Fibroblast of skin of back (primary cell): ENCODE measurements at places on chromosomes 5 and 9.
A peak's percentile ranks its signal among the peaks of the same experiment; 100 is the strongest.

DNA sequence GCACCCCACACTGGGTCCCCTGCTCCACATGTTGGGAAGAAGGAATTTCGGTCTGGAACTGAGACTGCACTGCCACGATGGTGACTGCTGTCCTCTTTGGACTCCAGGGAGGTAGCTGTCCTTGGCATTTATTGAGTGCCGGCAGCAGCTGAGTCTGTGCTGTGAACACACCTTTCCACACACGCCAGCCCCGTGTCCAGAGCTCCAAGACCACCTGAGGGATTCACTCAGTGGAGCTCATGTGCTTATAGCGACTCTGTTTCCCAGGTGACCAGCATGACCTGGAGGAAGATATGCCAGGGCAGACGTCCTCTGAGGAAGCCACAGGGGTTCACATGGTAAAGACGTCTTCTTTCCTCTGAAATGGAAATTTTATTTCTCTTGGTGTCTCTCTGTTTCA lies 33.2 kb upstream of the FLT4 start:
- DNase-seq, result no peak

DNA sequence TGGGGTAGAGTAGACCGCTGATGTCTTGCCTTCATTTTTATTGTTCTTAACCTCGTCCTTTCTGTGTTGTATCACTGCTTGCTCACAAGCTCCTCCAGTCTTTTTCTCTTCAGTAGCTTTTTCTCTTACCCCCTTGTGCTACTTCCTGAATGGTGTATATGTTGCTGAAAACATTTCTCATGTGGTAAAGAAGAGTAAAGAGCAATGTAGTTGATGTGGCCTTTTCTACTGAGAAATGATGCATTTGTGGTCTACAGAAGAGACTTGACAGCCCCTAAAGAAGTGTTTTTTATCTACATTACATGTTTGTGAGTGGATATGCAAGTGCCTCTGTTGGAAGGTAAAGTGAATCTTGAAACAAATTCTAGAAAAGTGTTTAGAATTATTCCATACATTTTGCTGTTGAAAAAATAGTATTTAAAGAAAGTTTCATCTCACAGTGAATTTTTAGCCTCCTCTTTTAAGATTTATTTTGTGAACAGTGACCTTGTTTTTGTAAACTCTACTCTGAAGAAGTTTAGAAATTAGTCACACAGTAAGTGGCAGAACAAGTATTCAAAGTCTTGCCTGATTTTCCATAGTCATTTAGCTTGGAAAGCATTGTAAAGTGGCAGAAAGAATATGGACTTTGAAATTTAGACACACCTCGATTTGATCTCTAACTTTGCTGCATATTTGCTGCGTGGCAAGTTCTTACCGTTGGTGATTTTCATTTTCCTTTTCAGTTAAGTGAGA lies 17.4 kb downstream of the CDC42SE2 start:
- peak; percentile 27 for DNase-seq

DNA sequence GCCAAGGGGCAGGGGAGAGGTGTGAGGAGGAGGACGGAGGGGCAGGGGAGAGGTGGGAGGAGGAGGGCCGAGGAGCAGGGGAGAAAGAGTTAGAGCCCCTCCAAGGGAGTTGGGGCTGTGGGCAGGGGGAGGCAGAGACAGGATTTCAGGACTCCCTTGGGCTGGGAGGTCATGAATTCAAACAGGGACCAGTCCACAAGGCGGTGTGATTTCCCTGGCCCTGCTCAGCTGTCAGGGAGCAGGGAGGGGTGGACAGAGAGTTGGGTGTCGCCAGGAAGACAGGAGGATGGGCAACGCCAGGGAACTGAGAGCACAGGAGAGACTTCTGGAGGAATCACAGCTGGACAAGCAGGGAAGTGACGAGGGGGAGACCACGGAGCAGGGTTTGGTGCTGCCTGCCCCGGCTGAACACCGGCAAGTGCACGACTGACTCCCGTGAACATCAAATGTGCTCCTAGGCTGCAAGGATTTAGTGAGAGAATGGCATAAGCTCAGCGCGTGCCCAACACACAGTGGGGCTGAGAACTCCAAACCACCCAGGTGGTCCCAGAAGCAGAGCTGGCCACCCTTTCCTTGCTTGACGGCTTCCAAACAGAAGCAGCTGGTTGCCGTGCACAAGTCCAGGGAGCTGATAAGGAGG lies 17.8 kb upstream of the OLFM1 start:
- no peak for DNase-seq

DNA sequence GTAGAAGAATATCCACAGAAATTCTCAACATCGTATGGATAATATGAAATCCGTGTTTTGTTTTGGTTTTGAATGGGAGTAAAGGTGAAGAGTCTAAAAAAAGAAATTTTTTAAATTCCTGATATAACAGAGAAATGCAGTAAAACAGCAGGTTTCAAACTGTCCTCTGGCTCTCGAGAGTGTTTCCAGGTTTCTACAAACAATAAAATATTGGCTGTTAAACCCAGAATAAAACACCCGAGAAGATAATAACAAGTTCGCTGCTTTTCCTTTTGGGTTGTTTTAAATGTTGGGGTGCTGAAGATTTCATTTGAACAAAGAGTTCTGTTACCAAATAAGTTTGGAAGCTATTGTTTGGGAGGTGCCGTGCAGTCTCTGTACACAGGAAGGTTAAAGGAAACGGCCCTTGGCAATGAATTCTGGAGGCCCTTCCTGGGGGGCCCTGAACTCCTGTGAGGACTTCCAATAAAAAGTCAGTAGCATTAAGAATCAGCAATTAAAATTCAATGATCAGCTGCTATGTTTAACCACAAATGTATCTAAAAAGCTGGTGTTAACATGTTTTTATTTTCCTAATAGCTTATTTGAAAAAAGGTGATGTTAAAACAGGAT lies 215.8 kb downstream of the TSSK1B start:
- DNase-seq, result no peak

- no peak for DNase-seq
Observed at GRCh38 chr9:136529516-136530460, 16.1 kb downstream of the NOTCH1 start.

GRCh38 chr5:137199201-137199600 lies 299.9 kb downstream of the SPOCK1 start:
- DNase-seq, result no peak

DNA sequence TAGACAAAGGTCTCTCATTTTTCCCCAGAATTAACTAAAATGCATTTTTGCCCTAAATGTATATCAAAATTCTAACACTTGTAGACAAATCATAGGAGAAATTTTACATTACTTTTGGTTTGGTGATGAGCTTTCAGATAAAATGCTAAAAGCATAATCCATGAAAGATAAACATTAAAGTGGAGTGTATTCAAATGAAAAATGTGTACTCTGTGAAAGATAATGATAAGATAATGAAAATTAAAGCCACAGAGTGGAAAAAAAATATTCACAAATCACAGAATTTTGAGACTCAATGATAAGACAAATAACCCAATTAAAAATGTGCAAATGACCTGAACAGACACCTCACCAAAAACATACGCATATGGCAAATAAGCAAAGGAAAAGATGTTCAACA lies 176.9 kb upstream of the ADAMTS16 start:
- no peak for DNase-seq
